ENCODE measurements at places on chromosomes 3 and 15.

DNA sequence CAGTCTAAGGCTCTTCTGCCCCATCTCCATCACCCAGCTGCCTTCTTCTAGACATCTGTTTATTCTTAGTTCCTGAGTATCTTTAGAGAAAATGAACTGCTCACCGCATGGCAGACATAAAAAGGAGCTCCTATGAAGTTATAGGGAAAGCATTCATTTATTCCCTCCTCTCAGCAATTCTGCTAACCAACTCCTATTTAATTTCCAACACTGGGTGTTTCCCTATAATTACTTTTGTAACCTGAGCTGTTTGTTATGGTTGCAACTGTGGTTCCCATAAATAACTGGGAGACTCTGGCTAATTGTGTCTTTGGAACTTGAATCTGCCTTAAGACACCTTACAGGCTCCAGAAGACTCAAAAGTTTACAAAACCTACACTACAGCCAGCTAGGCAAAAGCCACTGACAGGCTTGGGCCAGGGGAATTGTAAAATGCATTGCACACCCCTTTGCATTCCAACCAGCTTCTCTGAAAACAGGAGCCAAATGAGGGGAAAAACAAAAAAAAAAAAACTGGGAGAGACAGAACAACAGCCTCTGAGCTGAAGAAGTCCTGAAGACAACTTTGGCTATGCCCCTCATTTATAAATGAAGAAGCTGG, 231.5 kb upstream of the FEZF2 start:
- no peak for DNase-seq

DNA sequence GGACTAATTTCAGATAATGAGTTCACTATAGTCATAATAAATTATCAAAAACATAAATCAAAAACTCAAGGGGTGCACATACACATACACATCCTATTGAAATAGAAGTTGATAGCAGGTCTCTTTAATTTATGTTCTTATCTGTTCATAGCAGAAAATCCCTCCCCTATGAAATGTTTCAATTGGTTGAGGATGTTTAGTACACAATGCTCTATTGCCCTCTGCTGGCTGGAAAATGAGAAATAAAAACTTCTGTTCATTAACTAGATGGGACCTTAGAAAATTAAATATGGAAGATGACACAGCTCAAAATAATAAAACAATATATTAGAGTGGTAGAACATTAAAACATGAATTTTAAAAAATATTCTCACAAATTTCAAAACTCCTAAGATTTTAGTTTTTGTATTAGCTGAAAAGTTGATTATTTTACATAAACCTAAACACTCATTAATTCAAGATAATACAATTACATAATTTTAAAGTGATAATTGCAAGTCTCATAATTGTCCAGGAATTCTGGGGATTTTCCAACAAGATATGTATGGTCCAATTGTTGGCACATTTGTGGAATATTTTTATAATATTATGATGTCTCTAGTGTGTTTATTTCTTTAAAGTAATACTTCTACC, 735.0 kb downstream of the ROBO1 start:
- DNase-seq, result no peak

- peak; percentile 31 for DNase-seq
These were observed 1.9 kb upstream of the ADPGK start for GRCh38 chr15:72785432-72785831.

GRCh38 chr15:52737720-52738119, 52.4 kb downstream of the ONECUT1 start:
- no peak for DNase-seq

DNA sequence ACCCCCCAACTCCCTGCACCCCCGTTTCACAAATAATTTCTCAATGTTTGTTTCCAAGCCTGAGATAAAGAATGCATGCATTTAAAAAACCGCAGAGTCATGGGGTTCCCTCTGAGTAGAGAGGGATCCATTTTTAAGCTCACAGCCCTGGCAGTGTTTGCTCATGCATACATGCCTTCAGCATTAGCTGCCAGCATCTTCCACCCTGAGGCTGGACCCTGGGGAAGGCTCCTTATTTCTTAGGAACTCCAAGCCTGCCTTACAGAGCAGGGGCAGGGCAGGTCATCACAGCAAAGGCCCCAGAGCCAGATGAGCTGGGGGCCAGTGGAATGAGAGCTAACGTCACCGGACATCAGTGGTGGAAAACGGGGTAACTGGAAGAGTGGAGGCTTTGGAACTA, 31.3 kb downstream of the TLE3 start:
- no peak for DNase-seq

DNA sequence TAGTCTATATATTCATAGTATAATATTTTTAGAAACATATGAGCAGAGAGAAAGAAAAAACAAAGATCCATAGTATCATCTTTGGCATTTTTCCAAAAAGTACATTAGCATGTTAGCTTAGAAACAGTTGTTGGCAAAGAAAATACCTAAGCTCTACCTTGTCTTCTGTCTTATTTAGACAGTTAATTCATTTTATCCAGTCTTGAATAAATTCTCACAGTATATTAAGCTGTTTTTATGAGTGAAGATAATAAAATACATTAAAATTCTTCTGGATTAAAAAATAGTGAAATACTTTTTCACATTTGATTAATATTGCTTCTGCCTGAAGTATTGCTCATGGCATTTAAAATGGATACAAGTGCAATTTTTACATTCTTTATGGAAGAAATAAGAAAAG, 145.2 kb downstream of the ZIC1 start:
- no peak for DNase-seq

- no peak for DNase-seq
These were observed 119.9 kb downstream of the AGBL1 start for GRCh38 chr15:86199467-86200145.

- no peak for DNase-seq
These were observed 110.4 kb downstream of the IL12A start for GRCh38 chr3:160098926-160099626.
